Activated T-helper 1 cell treated with Interleukin-2 at 50 U/mL for 16 hours (primary cell): ENCODE measurements at places on chromosomes 2 and 18.

DNA sequence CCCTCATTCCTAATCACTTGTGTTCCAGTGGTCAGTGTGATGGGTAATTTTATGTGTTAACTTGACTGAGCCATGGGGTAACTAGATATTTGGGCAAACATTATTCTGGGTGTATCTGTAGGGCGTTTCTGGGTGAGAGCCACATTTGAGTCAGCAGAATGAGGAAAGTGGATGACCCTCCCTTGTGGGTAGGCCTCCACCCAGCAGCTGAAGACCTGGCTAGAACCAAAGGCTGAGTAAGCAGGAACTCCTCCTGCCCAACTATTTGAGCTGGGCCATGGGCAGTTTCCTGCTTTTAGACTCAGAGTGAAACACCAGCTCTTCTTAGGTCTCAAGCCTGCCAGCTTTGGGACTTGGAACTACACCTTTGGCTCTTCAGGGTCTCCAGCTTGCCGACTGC lies 141.8 kb downstream of the ACKR3 start:
- DNase-seq = no peak

GRCh38 chr2:10525573-10526265 lies 77.6 kb upstream of the ODC1 start:
- DNase-seq = no peak

GRCh38 chr2:37798315-37799005 lies 126.6 kb upstream of the RMDN2 start:
- DNase-seq = no peak

- no peak for DNase-seq
These were observed 8.1 kb downstream of the TEX51 start for GRCh38 chr2:126906781-126907180.

DNA sequence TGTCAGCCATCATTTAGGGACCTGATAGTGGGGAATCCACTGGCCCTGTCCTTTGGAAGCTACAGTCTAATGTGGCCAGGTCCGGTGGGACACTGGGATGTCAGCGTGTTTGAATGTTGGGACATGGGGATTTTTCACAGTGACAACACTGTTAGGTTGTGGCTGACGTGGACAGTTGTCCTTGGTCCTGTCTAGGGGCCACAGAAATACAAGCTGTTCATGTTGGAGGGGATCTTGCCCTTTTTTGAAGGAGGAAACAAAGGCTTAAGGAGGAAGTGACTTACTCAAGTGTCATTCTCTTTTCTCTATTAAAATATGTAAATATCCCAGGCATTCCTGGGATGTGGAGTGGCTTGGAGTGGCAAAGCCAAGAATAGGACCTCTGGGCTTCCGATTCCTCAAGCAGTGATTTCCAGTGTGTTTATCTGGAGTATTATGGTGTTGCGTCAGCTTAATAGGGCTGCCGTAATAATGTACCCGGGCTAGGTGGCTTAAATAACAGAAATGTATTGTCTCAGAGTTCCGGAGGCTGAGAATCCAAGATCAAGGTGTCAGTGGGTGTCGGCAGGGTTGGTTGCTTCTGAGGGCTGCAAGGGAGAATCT lies 8.5 kb downstream of the ACOXL start:
- no peak for DNase-seq

- DNase-seq = no peak
These were observed 84.0 kb downstream of the LIPG start for GRCh38 chr18:49645841-49646351.

GRCh38 chr2:182666674-182667314 lies 49.3 kb upstream of the DNAJC10 start:
- no peak for DNase-seq

DNA sequence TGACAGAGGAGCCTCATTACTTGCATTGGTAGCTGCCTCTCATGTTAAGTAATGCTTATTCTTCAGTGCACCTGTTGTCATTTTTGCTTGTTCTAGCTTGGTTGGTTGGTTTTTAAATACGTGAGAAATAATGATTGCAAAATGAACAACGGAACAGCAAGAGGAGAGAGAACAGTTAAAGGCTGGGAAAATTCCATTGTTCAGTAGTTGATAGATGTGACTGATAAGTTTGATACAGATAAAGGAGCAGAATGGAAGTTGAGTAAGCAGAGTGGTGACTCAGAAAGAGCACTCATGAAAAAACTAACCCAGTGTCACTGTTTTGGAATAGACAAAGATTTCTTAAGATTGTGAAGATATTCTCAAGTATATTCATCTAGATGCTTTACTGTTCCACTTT lies 50.5 kb downstream of the MTA3 start:
- no peak for DNase-seq

DNA sequence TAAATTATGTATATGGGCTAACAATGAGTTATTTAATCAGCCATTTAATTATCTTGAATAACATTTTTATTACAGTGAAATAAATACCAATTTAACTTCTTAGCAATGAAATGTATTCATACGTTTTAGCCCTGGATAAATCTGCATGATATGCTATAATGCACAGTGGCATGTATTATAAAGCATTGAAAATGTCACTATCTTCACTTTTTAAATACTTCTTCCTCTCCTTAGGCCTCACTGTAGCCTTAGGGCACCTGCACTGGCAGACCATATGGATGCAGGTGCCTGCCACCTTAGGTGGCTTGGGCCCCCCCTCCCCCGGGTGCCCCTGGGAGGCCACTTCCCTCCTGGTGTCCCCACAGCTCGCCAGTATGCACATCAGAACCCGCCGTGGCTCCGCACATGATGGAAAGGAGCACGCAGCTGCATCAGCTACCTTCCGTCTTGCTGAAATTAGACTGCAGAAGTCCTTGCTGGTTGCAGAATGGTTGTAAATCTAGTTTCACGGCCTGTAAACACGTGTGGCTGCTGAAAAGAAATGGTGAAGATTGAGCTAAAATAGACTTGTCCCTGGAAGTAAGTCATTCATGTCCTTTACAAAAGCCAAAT lies 56.7 kb downstream of the ADI1 start:
- no peak for DNase-seq

- no peak for DNase-seq
These were observed 37.2 kb upstream of the THSD7B start for GRCh38 chr2:136727973-136728699.

GRCh38 chr2:130828461-130828860 lies 8.3 kb upstream of the ARHGEF4 start:
- DNase-seq = no peak

DNA sequence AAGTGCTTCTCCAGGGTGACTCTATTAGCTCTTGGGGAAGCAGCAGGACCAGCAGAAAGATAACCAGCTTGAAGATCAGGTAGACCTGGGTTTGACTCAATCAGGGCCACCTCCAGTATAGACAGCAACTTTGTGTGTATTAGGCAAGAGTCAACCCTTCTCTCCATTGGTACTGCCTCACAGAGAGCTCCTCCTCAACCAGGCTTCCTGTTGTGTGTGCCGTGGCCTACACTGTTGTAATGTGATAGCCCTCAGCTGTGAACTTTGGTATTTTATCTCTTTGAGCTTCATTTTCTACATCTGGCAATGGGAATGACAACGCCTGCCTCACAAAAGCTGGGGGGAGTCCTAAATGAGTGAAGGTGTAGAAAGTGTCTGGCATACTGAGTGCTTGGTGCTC lies 17.0 kb upstream of the MAP3K20 start:
- DNase-seq = no peak

DNA sequence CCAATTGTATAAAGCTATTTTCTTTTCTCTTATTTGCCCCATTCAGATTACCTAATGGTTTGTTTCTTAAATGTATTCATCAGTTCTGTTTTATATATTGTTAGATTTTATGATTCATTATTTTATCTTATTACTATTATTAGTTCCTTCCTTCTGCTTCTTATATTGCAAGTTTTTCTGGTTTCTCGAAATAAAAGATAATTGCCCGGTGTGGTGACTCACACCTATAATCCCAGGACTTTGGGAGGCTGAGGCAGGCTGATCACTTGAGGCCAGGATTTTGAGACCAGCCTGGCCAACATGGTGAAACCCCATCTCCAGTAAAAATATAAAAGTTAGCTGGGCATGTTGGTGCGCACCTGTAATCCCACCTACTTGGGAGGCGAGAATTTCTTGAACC lies 37.8 kb downstream of the ANTXR1 start:
- DNase-seq = no peak

GRCh38 chr2:43032213-43033015 lies 194.0 kb downstream of the ZFP36L2 start:
- no peak for DNase-seq

- DNase-seq = no peak
These were observed 27.6 kb downstream of the CELF4 start for GRCh38 chr18:37537868-37538525.

GRCh38 chr2:226738821-226739544 lies 60.6 kb downstream of the IRS1 start:
- no peak for DNase-seq

- DNase-seq = no peak
These were observed 1941.7 kb upstream of the LRRTM1 start for GRCh38 chr2:82246220-82246775.
